ENCODE measurements at places on chromosomes 4 and X.

- no peak for DNase-seq
These were observed 777.8 kb upstream of the FRG1 start for GRCh38 chr4:189162888-189163287.

DNA sequence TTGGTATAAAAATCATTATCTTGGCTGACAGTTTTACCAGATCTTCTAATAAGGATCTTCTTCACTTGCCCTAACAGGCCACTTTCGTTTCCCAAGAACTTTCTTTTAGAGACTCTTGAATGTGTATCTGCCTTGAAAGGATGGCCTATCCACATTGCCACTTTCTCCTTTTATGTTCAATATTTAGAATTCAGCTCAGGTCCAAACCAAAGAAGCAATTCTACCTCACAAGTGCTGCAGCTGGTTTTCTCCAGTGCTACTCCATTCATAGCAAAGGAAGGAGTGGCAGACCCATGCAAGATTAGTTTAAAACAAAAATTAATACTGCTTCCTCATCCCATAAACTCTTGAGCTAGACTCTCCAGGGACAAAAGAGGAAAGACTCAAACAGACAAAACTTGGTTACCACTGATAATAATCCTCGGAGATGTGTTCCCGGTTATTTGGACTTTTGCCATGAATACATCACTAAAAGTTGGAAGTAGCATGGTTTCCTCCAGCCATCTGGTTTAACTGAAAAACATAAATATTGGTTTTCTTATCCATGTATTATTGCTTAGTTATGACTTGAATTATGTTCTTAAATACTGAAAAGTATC is 401.8 kb downstream of the PABPC4L start:
- no peak for DNase-seq

DNA sequence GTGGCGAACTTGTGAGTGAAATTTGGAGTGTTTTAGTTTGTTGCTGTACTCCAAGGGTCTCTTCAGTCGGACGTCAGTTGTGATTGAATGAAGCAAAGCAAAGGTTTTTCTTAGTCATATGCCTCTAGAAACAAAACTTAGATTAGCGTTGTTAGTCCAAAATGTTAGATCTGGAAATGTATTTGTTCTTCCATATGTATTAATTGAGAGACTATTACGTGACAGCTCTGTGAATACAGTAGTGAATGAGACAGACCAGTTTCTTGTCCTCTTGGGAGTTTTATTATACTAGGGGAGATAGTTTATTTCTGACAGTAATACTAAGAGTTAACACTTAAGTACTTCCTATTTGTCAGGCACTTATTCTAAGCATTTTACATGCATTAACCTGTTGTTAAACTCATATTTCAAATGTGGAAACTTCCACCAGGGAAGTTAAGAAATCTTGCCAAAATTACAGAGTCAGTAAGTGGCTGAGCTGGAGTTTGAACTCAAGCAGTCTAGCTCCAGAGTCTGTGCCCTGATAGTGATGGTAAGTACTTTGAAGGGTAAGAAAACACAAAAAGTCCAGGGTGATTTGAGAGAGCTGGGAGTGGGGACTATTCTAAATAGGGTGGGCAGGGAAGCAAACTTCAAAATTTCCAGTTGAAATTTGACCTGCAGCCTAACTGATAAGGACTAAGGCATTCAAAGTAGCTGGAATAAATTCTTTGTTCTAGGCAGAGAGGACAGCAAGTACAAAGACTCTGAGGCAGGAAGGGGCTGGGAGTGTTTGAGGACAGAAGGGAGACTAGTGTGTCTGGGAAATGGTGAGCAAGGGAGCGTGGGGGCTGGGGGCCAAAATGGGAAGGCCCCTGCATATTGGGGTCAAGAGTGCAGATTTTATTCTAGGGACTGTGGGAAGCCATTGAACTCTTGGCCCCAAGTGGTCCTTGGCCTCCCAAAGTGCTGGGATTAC is 17.0 kb downstream of the ADD1 start:
- DNase-seq, result no peak

DNA sequence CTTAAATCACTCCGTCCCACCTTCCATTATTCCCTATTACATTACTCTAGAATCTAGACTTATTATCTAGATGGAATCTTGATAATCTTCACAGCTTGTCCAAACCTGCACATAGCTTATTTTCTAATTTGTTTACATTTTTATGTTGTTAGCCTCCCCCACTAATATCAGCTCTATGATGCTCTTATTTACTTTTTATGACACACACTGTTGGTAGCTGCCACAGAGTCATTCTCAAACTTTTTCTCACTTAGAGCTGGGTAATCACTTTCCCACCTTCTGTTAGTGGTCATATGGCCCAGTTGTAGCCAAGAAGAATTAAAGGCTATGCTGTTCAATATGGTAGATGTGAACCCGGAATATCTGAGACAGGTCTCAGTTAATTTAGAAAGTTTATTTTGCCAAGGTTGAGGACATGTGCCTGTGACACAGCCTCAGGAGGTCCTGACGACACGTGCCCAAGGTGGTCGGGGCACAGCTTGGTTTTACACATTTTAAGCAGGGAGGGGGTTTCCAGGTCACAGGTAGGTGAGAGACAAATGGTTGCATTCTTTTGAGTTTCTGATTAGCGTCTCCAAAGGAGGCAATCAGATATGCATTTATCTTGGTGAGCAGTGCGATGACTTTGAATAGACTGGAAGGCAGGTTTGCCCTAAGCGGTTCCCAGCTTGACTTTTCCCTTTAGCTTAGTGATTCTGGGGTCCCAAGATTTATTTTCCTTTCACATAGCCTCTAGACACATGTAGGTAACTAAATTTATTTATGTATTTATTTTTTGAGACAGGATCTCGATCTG is 7.0 kb upstream of the ADGRA3 start:
- DNase-seq, result no peak

GRCh38 chrX:37993837-37994619 is 12.3 kb upstream of the SYTL5 start:
- DNase-seq, result no peak

DNA sequence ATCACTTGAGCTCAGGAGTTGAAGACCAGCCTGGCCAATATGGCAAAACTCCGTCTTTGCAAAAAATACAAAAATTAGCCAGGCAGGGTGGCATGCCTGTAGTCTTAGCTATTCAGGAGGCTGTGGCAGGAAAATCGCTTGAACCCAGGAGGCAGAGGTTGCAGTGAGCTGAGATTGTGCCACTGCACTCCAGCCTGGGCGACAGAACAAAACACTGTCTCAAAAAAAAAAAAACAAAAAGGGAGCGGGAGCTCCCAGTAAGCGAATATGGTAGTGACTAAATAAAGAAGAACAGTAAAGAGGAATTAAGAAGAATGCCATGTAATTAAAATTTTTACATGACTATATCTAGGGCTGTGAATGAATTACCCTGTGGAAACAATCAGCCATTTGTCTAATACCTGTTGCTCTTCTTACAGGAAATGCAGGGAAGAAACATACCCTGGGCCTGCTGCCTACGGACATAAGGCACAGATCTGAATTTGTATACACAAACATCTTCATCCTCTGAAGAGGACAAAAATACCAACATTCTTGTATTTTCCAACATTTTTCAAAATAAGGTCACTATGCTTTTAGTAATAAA is 11.4 kb downstream of the WDFY3 start:
- DNase-seq, result no peak

DNA sequence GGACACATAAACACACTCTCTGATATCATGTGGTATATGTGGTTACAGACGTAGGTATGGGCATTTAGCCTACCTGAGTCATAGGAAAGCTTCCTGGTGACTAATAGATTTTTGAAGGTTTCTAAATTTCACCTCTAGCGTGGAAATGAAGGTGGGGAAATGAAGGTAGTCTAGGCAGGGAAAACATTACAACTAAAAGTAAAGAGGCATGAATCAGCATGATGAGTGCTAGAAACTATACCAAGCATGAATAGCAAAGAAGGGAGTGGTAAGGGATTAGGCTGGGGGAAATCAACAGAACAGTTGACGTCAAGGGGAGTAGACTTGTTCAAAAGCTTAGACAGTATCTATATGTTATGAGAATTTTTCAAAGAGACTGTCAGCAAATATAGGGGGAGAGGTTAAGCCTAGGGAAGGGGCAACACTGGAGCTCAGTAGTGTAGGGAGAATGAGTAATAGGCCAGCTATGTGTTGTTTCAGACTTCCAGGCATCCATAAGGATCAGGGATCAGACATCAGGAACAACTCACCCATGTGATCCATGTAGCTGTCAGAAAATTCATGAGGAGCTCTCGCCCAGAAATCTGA is 279.3 kb upstream of the DIPK2B start:
- DNase-seq, result no peak

- DNase-seq, result no peak
These were observed 5.9 kb downstream of the APOO start for GRCh38 chrX:23901805-23902204.

DNA sequence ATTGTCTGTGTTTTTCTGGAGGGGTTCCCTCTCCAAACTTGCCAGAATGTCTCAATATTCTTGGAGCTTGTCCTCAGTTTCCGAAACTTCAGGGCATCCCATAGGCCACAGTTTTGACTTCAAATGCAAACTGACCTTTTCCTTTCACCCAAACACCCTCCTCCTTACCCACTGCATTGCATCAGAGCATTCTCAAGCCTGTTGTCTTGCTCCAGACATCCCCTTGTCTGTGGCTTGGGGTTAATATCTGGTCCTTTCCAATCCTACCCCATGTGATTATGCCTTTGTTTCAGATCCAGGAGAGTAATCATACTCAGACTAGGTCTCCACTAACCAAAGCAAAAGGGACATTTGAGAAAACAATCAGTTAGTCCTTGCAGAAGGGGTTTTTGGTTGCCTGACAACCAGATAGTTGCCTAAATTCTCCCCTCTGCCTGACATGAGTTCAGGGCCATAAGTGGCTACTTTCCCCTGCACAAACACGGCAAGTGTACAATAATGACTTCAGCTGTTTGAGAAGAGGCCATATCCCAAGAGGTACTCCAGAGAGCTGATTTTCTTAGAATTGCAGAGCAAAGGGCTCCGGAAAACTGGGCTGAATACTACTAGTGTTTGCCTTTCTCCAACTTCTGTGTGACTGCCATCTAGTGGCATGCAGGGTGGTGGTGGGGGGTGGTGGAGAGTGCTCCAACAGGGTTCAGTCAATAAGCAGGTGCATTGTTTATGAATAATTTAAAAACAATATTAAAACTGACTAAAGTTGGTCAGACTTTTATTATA is 130.2 kb downstream of the CHRDL1 start:
- DNase-seq, result no peak

GRCh38 chr4:55980725-55981124 is 32.0 kb downstream of the CEP135 start:
- DNase-seq, result no peak

DNA sequence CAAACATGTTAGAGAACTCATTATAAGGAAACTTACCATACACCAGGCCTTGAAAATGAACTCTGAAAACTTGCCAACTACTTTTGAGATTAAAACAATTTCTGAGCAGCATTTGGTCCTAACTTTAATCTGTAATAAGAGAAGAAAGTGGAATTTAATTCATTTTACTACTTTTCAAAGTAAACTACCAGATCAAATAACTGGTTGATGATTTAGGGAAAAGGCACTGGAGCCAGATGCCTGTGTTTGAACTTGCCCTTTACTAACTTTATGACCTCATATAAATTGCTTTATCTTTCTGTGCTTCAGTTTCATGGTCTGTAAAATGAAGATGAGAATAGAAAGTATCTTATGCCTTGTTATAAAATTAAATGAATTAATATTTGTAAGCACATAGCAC is 159.9 kb upstream of the PCDH18 start:
- no peak for DNase-seq

- no peak for DNase-seq
These were observed 134.5 kb downstream of the FAM53A start for GRCh38 chr4:1549638-1550035.

DNA sequence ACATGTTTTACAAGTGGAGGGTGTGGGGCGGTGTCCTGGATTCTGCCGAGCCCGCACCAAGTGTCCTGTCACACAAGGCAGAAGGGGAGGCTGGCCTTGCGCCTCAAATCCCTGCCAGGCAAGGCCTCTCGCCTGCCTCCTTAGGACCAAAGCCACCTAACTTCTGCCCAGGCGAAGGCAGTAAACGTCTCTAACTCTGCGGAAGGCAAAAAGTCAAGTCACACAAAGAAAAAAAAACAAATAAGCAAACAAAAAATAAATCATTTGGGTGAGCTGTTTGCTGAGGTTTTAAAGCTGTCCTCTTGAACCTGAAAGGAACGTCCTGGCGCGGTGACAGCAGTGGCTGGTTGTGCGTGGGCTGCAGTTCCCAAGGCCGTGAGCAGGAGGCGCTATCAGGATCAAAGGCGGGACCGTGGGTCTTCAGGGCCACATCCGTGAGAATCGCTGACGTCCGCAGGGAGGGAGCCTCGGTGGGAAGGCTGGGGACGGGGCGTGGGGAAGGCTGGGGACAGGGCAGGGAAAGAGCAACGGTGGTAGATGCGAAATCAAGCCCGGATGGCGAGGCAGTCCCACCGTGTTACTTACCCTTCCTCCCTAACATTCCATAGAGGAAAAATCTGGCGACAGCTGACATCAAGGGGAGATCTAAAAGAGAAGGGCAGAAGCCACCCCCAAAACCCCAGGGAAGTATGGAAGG is 99.1 kb downstream of the TRAPPC11 start:
- DNase-seq, result no peak

- DNase-seq, result no peak
These were observed 178.4 kb downstream of the ANKRD50 start for GRCh38 chr4:124534131-124534530.

DNA sequence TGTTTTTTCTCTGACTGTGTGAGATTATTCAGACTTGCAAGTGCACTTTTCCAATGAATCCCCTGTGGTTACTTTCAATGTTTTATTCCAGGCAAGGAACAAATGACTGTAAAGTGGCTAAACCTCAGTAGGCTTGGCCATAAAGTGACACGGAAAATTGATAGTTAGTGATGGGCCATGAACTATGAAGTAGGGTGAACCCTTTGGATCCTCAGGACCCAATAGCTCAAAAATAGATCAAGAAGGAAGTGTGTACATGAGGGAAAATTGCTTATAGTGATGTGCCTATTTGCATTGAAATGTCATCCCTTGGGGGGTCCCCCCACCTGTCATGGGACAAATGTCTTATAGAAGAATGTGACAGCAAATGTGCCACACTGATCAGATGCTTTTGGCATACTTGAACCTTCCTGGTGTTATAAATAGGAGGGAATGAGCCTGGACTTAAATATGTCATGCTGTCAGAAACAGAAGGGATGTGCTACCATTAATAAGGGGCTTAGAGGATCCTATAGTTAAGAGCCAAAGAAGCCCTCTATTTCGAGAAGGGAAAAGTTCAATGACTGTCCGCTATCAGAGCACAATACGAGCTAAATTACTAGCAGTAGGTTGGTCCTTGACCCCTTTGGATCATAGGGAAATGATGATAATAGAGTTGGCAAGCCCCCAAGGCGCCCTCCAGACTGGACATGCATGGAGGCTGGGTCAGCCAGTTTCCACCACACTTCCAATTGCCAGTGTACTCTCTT is 30.3 kb downstream of the SLC16A2 start:
- DNase-seq, result no peak

GRCh38 chr4:163598489-163598888 is 104.0 kb downstream of the TMA16 start:
- no peak for DNase-seq
